Vagina (tissue), 2 donors: ENCODE measurements at places on chromosomes 4 and X. TPM values are rescaled to one million over a fixed set of nuclear protein-coding genes. Genes with fewer than 3 reads are reported as not detected.

DNA sequence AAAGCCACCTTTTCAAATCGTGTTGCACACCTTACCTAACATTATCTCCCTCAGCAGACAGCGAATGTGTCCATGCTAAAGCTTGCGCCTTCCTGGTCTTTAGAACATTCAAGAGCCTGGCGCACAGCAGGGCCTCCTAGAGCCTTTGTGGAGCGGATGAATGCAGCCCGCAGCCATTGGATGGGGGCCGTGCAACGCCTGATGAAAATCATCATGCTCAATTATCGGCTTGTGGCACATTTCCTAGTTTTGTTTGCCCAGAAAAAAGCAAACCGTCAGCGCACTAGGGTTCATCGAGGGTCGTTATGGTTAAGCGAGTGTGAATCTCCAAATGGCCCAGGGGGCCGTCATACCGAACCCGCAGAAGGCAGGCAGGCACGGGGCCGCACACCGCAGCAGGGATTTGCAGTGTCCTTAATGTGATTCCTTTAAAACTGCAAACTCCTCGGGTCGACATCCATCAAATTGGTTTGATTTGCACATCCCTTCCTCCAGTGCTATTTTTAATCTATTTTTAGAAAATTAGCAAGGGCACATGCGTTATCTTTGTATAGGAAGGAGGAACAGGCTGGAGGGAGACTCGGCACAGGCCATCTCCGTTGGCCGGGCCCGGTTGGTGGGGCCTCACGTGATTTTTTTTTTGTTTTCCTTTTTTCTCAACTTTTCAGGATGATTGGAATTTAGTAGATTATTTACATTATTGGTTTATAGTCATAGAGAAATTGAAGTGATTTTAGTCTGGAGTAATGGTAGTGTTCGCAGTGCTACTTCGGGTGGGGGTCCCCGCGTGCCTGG lies 53.1 kb downstream of the ABLIM2 start:
- no peaks in the 10 kb centered on the region for H3K36me3 ChIP-seq
- DNase-seq: no peak
- no peaks in the 10 kb centered on the region for H3K27me3 ChIP-seq

DNA sequence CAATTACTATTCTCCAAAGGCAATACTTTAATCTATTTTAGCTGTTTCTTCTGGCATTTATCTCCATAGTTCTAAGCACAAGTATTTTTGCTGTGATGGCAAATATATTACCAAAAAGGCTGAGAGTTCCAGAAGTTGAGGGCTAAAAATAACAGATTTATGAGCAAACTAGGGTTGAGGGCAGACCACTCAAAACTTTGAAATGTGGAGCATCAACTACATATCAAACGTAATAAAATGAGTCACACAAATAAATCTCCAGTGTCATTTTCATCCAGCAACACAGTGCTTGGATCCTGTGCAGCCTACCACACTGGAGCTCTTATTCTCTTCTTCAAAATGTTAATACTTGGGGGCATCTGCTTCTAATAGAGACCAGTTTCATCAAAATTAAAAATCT lies 163.9 kb downstream of the HS3ST1 start:
- no peak overlapping the region for H3K4me3 ChIP-seq
- H3K36me3 ChIP-seq: no peaks in the 10 kb centered on the region
- no peak for DNase-seq
- H3K27me3 ChIP-seq: no peaks in the 10 kb centered on the region
- H3K4me1 ChIP-seq: no peaks in the 10 kb centered on the region
- no peak overlapping the region for H3K27ac ChIP-seq

DNA sequence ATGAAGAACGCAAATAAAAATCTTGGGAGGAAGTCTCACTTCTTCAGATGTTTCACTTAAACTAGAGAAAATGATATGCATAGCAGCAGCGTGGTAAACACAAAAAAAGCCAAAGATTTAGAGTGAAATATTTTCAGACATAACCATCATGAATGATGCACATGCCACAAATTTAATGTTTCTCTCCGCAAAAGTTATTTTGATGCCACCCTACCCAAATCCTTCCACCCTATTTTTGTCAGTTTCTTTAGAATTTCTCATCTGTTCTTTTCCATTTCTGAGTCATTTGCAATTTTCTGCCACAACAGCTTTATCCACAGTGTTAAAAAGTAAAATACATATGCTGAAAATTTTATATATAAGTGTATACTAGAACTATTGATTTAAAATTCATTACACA lies 1663.7 kb upstream of the ADGRL3 start:
- no peak overlapping the region for H3K27ac ChIP-seq
- no peaks in the 10 kb centered on the region for H3K27me3 ChIP-seq
- H3K4me1 ChIP-seq: no peaks in the 10 kb centered on the region
- no peaks in the 10 kb centered on the region for H3K36me3 ChIP-seq
- no peak for DNase-seq

GRCh38 chr4:189267312-189267965 lies 673.2 kb upstream of the FRG1 start:
- H3K36me3 ChIP-seq: no peaks in the 10 kb centered on the region
- no peak overlapping the region for H3K27ac ChIP-seq
- DNase-seq: no peak
- no peaks in the 10 kb centered on the region for H3K27me3 ChIP-seq
- H3K4me3 ChIP-seq: no peak overlapping the region

- no peaks in the 10 kb centered on the region for H3K36me3 ChIP-seq
- H3K4me1 ChIP-seq: no peaks in the 10 kb centered on the region
- no peak overlapping the region for H3K4me3 ChIP-seq
- no peak overlapping the region for H3K27ac ChIP-seq
Measured at GRCh38 chr4:165635381-165635780, 237.7 kb upstream of the TLL1 start.

- H3K36me3 ChIP-seq: no peaks in the 10 kb centered on the region
- H3K4me1 ChIP-seq: peaks cover 10% of the 10 kb centered on the region
- H3K4me3 ChIP-seq: no peak overlapping the region
- H3K27ac ChIP-seq: no peak overlapping the region
- DNase-seq: no peak
- no peaks in the 10 kb centered on the region for H3K27me3 ChIP-seq
Measured at GRCh38 chr4:55318175-55319129, 27.6 kb upstream of the SRD5A3 start.

- no peak overlapping the region for H3K27ac ChIP-seq
- no peak for DNase-seq
- no peaks in the 10 kb centered on the region for H3K4me1 ChIP-seq
- H3K27me3 ChIP-seq: no peaks in the 10 kb centered on the region
- H3K36me3 ChIP-seq: no peaks in the 10 kb centered on the region
- H3K4me3 ChIP-seq: no peak overlapping the region
Measured at GRCh38 chr4:82921795-82922194, 21.3 kb downstream of the THAP9 start.

DNA sequence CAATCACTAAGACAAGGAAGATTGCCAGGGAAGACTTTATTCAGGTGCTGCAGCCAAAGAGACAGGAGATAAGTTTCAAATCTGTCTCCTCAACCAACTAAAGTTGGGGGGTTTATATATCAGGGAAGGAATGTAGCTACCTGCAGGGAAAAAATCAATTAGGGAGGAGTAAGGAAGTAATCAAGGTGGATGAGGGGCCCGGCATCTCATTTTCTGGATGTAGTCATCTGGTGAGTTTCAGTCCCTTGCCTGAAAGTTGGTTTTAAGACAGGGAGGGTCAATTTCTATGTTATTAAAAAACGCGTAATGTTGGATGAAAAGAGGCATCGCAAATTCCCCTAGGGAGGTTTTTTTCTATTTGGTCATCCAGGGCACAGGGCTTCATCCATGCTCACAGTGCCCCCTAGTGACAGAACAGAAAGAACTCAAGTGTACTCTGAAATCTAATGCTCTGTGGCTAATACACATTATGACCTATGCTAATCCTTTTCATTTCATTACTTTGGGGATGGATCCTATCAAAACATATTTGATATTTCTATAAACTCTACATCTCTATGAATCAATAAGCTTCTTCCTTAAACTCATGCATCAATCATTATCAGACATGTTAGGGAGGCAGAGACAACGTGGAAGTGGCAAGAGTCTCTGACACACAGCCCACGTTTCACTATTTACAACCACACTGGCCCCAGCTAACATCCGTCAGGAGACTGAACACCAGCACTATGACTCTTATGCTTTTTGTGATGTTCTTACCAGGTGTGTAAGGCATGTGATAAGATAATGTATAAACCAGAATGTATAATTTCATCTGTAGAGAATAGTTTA lies 1577.0 kb upstream of the TENM3 start:
- no peaks in the 10 kb centered on the region for H3K27me3 ChIP-seq
- no peaks in the 10 kb centered on the region for H3K36me3 ChIP-seq
- no peak overlapping the region for H3K27ac ChIP-seq

DNA sequence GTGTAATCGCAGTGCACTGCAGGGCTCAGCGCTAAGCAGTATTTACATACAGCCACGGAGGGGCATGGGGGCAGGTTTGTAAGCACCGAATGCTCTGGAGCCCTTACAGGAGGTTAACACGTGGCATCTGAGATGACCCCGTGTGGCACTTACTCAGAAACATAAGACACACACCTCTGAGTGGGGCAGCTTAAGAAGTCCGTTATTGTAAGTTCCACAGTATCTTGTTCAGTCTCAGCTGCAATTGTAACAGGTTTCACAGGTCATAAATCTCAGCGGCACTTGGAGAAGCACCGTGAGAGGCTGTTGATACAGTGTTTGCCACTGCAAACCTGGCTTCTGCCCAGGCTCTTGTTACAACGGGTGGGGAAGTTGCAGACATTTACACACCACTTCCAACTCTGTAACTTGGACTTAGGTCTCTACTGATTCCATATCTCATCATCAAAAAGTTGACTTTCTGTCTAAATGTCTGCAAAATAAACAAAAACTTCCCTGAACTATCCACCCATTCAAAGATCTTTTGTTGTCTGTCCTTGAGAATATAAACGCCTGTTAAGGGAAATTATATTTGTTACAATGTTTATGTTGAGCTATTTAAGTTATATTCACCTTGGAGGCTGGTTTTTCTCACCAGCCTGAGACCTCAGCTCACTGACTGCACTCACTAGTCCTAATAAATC lies 10.3 kb downstream of the CPLX1 start:
- H3K4me3 ChIP-seq: no peak overlapping the region
- DNase-seq: no peak
- no peak overlapping the region for H3K27ac ChIP-seq

- H3K36me3 ChIP-seq: no peaks in the 10 kb centered on the region
- H3K27me3 ChIP-seq: no peaks in the 10 kb centered on the region
- no peaks in the 10 kb centered on the region for H3K4me1 ChIP-seq
- no peak overlapping the region for H3K27ac ChIP-seq
- no peak for DNase-seq
Measured at GRCh38 chr4:189988877-189989431, 38.1 kb downstream of the FRG2 start.

DNA sequence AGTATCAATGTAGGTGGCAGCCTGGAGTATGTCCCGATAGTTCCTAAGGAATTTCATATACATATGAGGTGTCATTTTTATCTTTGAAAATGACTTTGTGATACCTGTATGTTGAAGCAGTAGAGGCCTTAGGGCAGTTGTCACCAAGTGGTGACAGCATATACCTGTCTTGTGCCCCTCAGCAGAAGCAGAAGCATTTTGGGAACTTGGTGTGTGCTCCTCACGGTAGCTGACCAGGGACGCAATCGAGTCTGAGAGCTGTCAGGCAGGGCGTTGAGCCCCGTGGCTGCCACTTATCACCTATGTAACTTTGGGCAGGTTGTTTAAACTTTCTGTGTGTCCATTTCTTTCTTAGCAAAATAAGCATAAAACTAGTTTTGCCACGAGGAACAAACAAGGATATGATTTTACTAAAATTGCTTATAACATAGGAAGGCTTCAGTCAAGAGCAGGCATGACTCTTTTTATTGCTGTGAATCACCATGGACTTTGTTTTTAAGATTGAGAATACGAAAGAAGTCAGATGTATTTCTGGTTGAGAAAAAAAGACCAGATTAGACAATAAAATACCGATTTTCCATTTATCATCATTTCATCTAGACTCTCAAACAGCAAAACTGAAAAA lies 161.5 kb downstream of the CPE start:
- H3K36me3 ChIP-seq: no peaks in the 10 kb centered on the region
- no peak overlapping the region for H3K27ac ChIP-seq
- no peaks in the 10 kb centered on the region for H3K4me1 ChIP-seq

DNA sequence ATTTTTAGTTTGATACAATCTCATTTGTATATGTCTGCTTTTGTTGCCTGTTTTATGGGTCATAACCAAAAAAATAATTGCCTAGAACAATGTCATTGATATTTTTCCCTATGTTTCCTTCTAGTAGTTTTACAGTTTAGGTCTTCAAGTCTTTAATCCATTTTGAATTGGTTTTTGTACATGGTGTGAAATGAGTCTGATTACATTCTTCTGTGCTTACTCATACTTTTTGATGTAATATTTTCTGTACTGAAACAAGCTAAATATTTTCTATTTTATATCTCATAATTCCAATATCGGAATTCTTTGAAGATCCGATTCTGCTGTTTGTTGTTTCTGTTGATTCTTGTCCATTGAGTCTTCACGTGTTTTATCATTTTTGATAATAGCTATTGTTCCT lies 10.6 kb downstream of the TMEM156 start:
- H3K4me1 ChIP-seq: no peaks in the 10 kb centered on the region
- no peak overlapping the region for H3K4me3 ChIP-seq
- DNase-seq: no peak
- no peak overlapping the region for H3K27ac ChIP-seq
- no peaks in the 10 kb centered on the region for H3K27me3 ChIP-seq

GRCh38 chr4:60805500-60806313 lies 394.4 kb upstream of the ADGRL3 start:
- no peak for DNase-seq

DNA sequence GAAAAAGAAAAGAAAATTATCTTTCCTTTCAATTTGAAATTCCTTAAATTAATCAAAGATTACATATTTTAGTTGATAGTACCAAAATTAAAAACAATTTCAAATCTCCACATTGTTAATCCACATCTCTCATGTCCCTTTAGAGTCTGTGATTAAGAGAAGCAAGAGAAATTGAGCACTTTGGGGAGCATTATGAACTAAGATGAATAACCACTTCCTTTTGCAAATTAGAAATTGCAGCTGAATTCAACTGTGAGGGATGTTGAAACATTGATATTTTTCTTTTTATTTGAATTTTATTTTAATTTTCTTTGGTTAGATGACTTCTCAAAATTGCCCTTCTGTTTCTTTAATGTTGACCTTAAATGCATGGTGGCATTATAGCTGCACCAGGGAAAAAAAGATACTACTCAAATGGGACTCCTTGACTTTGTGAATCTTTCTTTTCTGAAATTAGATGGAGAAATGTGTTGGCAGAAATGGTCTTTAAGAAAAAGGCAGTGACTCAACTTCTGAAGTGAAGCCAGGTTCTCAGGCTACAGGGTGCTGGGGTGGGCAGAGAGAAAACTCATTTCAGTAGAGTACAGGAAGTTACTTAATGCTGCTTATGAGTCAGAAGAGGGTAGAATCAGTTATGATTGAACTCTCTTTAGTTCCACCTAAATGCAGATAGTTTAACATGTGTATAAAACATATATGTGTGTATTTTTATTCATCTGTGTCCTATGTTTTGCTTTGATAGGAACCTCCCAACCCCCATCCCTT lies 92.0 kb upstream of the TNIP3 start:
- H3K4me1 ChIP-seq: no peaks in the 10 kb centered on the region
- no peaks in the 10 kb centered on the region for H3K27me3 ChIP-seq
- DNase-seq: no peak
- no peak overlapping the region for H3K4me3 ChIP-seq

Gene NFKB1
- total RNA-seq: 38.5 TPM

Gene POLN
- 3.9 TPM for total RNA-seq

Gene POU3F4
- total RNA-seq: not detected

Gene GDPD2
- total RNA-seq: not detected

Gene TAF9B
- 14.2 TPM for total RNA-seq

Gene VEGFD
- total RNA-seq: 5.4 TPM

Gene RNF4
- total RNA-seq: 30.2 TPM

Gene HPRT1
- 14.5 TPM for total RNA-seq

Gene ESX1
- not detected for total RNA-seq

Gene YY2
- total RNA-seq: 0.98 TPM

Gene ARHGAP36
- 2.0 TPM for total RNA-seq

Gene NONO
- 171 TPM for total RNA-seq

Gene NPY2R
- 0.49 TPM for total RNA-seq

Gene CPE
- total RNA-seq: 103 TPM

Gene TCP11X2
- not detected for total RNA-seq
